Fibroblast of villous mesenchyme (primary cell): ENCODE measurements at places on chromosomes 5 and 9. TPM values are rescaled to one million over a fixed set of nuclear protein-coding genes. Genes with fewer than 3 reads are reported as not detected.

DNA sequence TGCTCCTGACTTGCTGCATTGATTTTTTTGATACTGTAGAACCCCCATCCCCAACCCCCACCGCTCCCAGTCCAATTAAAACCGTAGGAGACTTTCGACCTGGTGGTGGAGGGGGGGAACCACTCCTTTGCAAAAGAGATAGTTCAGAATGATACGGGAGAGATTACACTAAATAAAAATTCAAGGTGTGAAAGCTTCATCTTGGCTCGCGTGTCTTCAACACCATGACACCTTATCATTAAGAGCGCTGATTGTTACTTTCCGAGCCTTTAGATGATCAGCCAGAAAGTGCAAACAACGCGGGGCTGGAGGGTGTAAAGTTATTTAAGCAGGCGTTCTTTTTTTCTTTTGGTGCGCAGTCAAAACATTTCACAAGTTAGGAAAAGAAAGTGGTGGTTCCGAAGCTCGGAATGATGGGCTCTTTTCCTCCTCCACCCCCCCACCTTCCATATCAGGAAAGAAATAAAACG is 1.3 kb upstream of the ZNF462 start:
- no peak for DNase-seq

DNA sequence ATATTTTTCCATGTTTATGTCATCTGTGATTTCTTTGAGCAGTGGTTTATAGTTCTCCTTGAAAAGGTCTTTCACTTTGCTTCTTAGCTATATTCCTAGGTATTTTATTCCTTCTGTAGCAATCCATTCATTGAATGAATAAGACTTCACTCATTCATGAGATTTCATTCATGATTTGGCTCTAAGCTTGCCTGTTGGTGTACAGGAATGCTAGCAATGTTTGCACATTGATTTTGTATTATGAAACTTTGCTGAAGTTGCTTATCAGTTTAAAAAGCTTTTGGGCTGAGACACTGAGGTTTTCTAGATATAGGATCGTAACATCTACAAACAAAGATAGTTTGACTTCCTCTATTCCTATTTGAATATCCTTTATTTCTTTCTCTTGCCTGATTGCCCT is 15.9 kb downstream of the RLN2 start:
- no peak for DNase-seq

GRCh38 chr5:62521319-62521718 is 57.3 kb upstream of the LRRC70 start:
- DNase-seq: no peak

DNA sequence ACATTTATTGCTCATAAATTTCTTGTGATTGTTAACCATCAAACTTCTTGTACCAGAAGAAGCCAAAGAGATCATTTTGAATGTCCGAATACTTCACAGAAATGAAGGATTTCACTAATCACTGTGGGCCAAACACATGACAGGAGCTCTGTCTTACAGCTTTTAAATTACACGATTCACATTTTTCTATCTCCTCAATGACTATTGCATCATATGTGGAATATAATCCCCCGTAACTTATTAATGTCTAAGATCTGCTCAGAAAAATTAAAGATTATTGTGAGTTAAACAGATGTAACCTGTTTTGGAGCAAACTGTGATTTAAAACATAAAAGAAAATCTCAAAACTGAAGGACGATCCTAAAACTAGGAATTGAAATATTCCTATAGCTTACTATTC is 645.2 kb upstream of the COX7C start:
- DNase-seq: no peak

DNA sequence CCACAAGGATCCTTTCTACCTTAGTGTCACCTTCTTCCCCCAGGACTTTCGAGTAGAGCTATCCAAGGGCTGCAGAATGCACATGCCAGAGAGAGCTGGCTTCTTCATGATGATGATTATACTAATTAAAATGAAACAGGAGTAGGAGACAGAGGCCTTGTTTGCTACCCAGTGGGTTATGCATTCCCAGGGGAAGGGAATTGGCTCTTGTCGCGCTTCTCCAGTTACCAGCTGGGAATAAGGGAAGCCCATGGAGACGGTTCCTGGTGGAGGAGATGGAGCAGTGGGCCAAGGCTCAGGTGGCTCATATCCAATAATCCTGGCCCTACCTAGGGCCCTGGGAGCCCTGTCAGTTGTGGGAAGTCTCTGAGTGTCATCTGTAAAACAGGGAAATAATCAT is 65.1 kb downstream of the WWC1 start:
- no peak for DNase-seq

GRCh38 chr9:31140316-31140715 is 1244.1 kb upstream of the ACO1 start:
- peak; percentile 14 for DNase-seq

DNA sequence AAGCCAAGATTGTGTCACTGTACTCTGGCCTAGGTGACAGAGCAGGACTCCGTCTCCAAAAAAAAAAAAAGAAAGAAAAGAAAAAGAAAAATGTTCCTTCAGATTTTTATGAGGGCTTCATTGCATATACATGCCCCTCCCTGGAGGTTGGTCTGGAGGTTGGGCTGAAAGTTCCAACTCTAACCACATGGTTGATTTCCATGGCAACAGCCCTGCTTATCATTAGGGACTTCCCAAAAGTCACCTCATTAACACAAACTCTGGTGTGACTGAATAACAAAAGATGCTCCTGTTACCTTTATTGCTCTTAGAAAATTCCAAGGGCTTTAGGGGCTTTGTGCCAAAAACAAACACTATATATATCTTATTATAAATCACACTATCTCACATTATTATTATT is 113.8 kb downstream of the TMC1 start:
- DNase-seq: no peak

- no peak for DNase-seq
Measured at GRCh38 chr9:136939996-136940525, 4.5 kb downstream of the FBXW5 start.

- DNase-seq: no peak
Measured at GRCh38 chr5:113527746-113528145, 14.3 kb downstream of the YTHDC2 start.

GRCh38 chr5:133523013-133523658 is 89.2 kb downstream of the FSTL4 start:
- no peak for DNase-seq

DNA sequence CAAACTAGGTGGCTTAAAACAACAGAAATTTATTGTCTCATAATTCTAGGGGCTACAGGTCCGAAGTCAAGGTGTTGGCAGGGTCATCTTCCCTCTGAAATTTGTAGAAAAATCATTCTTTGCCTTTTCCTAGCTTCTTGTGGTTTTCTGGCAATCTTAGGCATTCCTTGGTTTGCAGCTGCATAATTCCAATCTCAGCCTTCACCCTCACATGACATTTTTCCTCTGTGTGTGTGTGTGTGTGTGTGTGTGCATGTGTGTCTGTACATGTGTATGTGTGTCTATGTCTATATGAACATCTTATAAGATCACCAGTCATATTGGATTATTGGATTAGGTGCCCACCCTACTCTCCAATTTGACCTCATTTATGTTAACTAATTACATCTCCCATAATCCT is 330.6 kb downstream of the CHSY3 start:
- DNase-seq: no peak

The SEPTIN8 gene
- 43.5 and 51.4 TPM in 2 replicates for total RNA-seq

The GGTA1 gene
- total RNA-seq: not detected in 2 replicates

The INSL6 gene
- 0.43 and 0.64 TPM in 2 replicates for total RNA-seq

The PCDHA1 gene
- total RNA-seq: under 0.01 TPM in 1 of 2 replicates, not detected in the other

The CCDC192 gene
- not detected in 2 replicates for total RNA-seq

The GABRA6 gene
- total RNA-seq: not detected in 2 replicates

The SCGB3A2 gene
- not detected in 2 replicates for total RNA-seq

The ZNF608 gene
- 2.6 and 8.4 TPM in 2 replicates for total RNA-seq

The IDNK gene
- 3.0 and 4.2 TPM in 2 replicates for total RNA-seq
